ENCODE measurements at places on chromosomes 3 and 15.

DNA sequence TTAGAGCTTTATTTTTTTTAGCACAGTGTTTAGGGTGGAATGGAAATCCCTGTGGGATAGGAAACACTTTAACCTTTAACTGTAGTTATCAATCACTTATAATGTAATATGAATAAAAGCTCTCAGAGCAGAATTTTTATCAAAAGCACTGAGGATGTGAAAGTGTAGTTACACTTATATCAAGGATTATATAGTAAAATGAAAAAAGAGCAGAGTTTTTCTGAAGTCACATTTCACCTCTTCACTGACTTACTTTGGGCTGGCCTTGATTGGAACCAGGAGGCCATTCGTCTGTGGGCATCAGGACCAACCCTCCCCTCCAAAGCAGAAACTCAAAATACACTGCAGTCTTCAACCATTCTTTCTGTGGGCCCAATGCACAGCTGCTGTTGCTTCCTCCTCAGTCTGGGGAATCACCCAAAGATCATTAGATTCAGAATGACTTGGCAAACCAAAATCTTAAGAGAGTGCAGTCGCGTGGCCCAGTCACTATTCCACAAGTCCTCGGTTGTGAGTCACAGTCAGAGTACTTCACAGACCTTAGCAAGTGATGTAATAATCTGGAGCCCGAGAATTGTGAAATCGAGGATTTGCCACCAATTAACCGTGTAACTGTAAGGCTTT, 132.6 kb upstream of the COL8A1 start:
- no peak for DNase-seq

DNA sequence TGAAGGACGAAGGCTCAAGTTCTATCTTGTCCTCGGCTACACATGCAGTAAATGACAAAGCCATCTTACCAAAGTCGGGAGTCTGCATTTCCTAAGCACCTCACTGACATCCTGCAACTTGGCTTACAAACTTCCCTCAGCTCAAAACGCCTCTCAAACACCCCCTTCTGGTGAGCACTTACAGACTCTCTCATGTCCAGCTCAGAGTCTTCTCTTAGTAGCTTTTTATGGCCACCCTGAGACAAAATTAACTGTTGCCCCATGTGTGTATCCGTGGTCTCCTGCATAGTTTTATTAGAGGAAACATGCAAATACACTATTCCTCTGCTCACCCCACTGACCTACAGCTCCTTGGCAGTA, 819.7 kb downstream of the FHIT start:
- DNase-seq = no peak

DNA sequence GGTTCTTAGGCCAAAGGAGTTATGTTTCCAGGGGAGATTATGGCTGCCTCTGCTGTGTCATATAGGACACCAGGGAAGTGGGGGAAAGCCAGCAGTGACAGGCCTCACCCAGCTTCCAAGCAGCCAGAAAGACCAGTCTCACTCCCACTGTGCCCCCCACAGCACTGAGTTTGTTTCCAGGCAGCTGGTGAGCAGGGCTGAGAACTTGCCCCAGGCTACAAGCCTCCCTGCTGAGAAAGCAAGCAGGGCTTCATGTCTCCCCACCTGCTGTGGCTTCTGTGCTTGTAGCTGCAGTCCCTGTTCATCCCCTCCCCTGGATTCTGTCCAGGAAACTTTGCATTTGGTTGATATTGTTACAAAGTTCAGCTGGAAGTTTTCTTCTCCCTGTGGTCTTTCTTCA, 376.3 kb downstream of the PDCD6IP start:
- peak; percentile 92 for DNase-seq

- DNase-seq = peak; percentile 68
Observed at GRCh38 chr3:129597087-129597999, 9.1 kb downstream of the PLXND1 start.

DNA sequence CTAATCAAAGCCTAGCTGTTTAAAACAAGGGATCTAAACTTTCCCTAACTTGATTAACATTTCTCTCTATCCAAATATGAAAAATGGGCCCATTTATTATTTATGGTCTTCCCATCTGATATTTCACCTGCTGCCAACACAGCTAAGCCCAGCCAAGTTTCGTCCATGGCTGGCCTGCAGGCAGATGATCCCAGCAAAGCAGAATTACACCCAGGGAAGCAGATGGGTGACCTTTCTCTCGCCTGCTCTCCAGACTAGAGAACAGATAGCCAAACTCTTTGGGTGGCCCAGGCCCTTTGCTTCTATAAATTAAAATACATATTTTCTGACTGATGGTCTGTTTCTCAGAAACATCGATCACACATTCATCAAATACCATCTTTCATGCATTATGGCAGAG, 1038.8 kb downstream of the AGBL1 start:
- no peak for DNase-seq
